M059J (cell line): ENCODE measurements at places on chromosomes 3 and 15.
A peak's percentile ranks its signal among the peaks of the same experiment; 100 is the strongest.

GRCh38 chr15:28933710-28934445, 48.1 kb downstream of the APBA2 start:
- DNase-seq, result no peak

DNA sequence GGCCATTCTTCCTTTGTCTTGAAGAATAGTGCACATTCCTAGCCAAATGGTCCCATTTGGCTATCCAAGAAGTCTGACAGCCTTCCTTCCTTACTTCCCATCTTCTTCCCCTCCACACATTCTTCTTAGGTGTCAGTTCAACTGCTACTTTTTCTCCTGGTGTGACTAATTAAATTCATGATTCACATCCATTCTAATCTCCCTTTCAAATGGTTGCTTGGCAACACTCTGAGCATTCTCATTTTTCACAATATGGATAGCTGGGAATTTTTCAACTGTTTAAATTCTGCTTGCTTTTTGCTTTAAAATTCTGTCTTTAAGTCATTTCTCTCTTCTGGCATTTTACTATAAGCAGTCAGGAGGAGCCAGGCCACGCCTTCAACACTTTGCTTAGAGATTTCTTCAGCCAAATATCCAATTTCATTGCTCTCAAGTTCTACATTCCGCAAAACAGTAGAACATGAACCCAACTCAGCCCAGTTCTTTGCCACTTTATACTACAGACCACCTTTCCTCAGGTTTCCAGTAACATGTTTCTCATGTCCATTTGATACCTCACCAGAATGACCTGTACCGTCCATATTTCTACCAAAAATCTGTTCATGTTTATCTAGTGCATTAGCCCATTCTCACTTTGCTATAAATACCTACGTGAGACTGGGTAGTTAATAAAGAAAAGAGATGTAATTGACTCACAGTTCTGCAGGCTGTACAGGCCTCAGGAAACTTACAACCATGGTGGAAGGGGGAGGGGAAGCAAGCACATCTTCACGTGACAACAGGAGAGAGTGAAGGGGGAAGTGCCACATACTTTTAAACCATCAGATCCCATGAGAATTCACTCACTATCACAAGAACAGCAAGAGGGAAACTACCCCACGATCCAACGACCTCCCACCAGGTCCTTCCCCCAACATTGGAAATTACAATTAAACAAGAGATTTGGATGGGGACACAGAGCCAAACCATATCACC, 31.9 kb upstream of the MCF2L2 start:
- DNase-seq, result peak; percentile 41

GRCh38 chr3:11480663-11481298, 162.9 kb downstream of the VGLL4 start:
- DNase-seq, result peak; percentile 14

DNA sequence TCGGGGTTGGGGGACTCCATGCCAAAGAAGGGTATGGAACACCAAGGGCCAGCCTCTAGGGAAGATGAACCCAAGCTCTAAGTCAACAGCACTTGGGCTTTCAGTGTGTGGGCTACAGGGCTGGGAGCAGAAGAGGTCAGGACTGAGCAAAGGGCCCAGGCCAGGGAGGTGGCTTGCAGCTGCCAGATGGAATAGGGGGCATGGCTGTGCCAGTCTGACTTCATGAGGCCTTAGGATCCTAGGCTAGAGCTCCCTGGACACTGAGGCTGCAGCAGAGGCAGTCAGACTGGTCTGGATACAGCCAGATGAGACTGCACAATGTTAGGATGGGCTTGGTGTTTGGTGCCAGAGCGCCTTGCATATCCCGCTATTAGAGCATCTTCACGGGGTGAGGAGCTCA, 3.8 kb downstream of the RASGRF1 start:
- DNase-seq, result no peak

DNA sequence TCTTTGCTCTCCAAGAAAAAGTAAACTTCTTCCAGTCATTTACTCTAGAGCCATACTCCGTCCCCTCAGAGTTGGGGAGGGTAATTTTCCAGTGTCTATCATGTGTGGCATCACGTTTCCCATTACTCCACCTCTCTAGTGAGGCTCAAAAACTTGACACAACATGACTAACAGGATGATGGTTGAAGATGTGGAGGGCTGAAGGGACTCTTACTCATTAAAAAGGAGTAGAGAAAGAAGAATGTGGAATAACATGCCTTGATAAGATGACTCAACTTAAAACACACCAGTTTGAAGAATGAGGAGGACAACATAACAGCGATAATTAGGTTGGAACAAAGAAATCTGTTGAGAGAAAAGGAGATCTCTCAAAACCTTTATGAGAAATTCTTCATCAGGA, 894.3 kb downstream of the OTOL1 start:
- DNase-seq, result peak; percentile 80

DNA sequence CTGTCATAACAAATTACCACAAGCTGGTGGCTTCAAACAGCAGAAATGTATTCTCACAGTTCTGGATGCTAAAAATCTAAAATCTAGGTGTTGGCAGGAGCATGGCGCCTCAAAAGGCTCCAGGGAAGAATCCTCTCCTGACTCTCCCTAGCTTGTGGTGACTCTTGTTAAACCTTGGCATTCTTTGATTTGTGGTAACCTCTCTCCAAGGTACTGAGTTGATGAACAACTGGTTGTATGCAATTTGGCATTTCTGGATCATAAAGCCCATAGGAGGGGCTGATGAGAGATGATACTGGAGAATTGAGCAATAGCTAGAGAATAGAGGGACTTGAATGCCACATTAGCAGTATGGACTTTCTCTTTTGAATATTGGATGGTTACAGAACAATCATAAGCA, 821.8 kb downstream of the TBL1XR1 start:
- DNase-seq, result peak; percentile 32

DNA sequence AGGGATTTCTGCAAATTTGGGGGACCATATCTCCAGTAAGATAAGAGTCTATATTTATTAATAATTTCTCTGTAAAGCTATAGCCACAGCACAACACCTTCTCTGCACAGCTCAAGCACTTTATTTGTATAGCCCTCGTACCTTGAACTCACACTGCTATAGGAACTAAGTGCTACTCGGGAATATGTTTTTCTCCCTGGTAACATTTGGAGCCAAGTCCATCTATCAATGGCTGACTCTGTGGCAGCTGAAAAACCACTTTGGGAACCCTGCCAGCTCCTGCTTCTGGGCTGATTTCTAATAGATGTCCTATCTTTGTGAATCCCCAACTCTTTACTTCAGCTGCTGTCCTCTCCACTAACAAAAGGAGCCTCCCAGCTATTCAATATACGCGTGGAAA, 298.5 kb downstream of the GBE1 start:
- peak; percentile 46 for DNase-seq

DNA sequence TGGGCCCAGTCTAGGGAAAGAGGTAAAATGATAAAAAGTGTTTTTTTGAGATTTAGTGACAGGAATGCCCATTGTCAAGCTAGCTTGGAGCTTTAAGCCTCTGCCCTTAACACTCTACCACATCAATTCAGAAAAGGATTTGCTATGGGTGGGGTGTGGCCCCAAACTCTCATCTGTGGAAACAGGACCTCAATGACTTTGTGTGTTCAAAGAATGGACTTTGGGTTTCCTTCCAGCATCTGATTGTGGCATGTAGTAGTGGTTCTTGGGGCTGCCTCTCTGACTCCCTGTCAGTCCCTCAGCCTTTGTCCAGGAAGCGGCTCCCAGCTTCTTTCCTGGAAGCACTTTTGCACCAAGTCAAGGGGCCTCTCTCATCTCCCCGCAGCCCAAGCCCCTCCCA, 56.1 kb downstream of the CCNL1 start:
- no peak for DNase-seq

GRCh38 chr3:134034005-134034785, 4.5 kb upstream of the SLCO2A1 start:
- peak; percentile 66 for DNase-seq

DNA sequence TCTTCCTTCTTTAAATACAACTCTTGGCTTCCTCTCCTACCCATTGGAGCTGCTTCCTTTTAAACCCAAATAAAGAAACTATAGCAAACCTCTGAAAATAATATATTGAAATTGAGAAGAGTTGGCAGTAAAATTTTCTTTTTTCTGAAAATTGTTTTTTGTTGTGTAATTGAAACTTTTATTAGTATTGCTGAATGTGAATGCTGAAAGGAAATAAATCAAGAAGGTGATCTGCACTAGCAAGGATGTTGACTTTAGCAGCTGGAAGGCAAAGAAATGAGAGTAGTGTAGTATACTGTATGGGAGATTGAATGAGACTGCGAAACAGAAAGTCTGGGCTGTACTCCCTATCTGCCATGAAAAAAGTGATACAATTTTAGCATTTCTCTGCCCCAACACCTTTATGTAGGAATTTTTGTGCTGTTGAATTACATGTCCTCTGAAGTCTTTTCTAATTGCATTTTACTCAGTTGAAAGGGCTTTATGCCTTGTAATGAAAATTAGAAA, 166.3 kb downstream of the DOCK3 start:
- DNase-seq, result no peak

GRCh38 chr15:83287541-83288027, 3.1 kb upstream of the BNC1 start:
- DNase-seq, result peak; percentile 97

- DNase-seq, result peak; percentile 24
These were observed 39.3 kb downstream of the EDEM1 start for GRCh38 chr3:5226783-5227182.

DNA sequence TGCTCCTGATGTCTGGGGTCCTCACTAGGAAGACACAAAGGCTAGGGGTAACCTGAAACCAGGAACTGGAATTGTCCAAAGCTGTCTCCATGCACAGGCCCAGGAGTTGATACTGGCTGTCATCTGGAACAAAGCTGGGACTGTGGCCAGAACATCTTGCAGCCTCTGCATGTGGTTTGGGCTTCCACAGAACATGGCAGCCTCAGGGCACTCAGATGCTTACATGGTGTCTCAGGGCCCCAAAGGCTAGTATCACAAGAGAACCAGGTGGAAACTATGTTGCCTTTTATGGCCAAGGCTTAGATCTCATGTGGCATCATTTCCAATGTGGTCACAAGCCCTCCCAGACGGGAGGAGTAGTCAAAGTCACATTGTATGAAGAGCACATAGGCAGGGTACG, 335.2 kb upstream of the TRIM42 start:
- peak; percentile 96 for DNase-seq

GRCh38 chr15:70164910-70165715, 67.4 kb upstream of the TLE3 start:
- no peak for DNase-seq

DNA sequence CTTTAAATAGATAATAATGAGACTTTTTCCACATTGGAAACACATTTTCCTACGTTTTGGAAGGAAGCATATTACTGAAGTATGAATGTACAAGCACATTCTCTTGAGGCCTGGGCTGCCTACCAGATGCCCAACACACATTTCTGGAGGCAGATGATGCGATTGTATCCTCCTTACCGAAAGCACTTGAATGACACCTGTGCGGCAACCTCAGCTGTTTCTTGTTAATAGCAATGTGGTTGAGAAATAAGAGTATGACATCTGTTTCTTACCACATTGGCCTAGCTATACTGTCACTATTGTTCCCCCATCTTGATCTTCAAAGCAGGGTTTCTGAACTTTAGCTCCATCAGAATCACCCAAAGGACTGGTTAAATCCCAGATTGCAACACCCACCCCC, 84.8 kb downstream of the ARPP21 start:
- no peak for DNase-seq

GRCh38 chr3:177837951-177838655, 640.8 kb upstream of the TBL1XR1 start:
- no peak for DNase-seq

DNA sequence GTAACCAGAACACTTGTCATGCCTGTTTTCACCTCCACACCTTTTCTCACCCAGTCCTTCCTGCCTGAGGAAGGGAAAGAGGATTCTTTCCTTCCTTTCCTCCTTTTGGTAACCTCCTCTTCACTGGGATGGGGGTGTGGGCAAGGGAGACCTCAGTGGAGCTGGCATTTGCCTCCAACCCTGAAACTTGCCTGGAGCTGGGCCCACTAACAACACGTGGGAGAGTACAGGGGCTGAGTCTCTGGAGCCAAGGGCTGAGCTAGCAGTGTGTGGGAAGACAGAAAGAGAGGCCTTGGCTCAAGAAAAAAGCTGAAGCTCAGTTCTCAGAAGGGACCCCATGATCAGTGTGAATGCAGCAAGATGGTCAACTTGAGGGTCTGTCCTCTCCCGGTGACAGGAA, 86.6 kb upstream of the SLC6A11 start:
- no peak for DNase-seq

GRCh38 chr15:77589839-77590238, 42.9 kb downstream of the LINGO1 start:
- DNase-seq, result no peak

GRCh38 chr15:25790000-25790660, 73.0 kb downstream of the ATP10A start:
- DNase-seq, result no peak
